ENCODE measurements at places on chromosomes 2 and 18.

- DNase-seq, result no peak
Measured at GRCh38 chr2:114461116-114461515, 18.7 kb downstream of the DPP10 start.

DNA sequence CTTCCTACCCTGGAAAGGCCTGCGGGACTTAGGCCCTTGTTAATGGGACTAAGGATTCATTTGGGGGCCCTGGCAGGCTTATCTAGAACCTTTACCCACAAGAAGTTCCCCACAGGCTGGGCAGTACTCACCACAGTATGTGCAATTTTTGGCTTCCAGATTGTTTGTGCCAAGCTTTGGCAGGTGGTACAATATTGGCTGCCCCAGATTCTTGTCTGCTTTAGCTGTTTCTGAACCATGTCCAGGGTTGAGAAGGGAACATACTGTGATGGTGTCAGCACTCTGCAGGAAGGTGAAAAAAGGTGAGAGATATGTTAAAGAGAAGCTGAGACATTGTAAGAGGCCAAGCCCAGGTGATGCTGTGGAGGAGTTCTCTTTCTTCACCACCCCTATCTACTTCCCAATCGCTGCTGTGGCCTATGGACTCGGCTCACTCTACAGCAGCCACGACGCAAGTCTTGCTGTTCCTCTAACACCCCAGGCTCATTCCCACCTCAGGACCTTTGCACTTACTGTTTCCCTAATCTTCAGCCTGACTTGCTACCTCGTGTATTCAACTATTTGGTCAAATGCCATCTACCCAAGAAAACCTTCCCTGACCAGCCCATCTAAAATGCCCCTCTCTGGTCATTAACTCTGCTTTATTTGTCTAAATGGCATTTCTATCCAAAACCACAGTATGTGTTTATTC is 9.2 kb downstream of the SLC4A5 start:
- DNase-seq, result no peak

DNA sequence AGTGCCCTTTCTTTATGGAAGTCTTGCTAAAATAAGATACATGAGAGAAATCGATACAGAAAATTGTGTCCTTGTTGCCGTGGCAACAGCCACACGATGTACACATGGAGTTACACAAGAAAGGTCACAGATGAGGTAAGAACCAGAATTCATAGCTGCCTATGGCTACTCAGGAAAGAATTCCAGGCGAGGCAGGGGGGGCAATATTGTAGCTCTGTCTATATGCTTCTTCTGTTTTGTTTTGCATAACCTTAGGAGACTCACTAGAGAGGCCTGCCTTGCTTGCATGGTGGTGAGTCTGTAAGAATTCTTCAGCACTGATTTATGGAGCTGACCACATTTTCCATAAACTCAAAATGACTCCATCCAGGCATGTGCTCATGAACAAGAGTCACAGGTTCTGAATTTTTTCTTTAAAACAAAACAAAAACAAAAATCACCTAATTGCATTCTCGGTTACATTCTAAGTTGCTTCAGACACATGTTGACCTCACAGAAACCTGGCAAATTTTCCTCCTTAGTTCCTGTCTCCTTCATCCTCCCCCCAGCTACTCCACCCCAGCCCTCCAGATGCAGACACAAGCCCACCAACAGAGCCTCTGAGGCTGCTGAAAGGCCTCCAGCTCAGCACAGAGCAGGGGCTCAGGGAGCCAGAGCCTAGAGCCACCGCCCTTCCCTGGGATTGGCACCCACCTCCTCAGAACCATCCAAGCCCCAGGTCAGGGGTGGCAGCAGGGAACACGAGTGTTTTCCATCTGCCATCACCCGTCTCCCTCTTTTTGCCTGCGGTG is 183.5 kb downstream of the ANTXR1 start:
- no peak for DNase-seq

DNA sequence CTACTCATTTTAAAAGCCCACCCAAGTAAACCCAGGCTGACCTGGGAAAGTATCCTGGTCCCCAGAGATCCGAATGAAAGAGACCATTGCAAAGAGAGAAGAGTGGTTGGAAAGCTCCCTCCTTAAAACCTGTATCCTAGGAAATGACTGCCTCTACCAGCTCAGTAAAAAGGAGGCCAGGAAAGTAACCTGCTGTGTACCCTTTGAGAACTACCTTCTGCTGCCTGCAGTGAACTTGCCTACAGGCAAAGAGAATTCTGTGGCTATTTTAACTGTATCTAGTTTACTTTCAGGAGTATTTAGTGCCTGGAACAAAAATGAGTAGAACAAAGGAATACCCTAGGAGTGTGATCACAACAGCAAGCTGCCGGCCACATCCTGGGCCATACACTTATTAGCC is 641.7 kb upstream of the NRXN1 start:
- no peak for DNase-seq

- DNase-seq, result no peak
Measured at GRCh38 chr2:171411791-171412483, 21.9 kb downstream of the METTL8 start.

GRCh38 chr2:112699984-112700667 is 20.7 kb upstream of the NT5DC4 start:
- no peak for DNase-seq

- DNase-seq, result no peak
Measured at GRCh38 chr2:586641-587076, 90.5 kb downstream of the TMEM18 start.

GRCh38 chr2:219727771-219728429 is 100.5 kb downstream of the SLC4A3 start:
- no peak for DNase-seq

GRCh38 chr2:19611491-19612332 is 253.3 kb upstream of the OSR1 start:
- no peak for DNase-seq

DNA sequence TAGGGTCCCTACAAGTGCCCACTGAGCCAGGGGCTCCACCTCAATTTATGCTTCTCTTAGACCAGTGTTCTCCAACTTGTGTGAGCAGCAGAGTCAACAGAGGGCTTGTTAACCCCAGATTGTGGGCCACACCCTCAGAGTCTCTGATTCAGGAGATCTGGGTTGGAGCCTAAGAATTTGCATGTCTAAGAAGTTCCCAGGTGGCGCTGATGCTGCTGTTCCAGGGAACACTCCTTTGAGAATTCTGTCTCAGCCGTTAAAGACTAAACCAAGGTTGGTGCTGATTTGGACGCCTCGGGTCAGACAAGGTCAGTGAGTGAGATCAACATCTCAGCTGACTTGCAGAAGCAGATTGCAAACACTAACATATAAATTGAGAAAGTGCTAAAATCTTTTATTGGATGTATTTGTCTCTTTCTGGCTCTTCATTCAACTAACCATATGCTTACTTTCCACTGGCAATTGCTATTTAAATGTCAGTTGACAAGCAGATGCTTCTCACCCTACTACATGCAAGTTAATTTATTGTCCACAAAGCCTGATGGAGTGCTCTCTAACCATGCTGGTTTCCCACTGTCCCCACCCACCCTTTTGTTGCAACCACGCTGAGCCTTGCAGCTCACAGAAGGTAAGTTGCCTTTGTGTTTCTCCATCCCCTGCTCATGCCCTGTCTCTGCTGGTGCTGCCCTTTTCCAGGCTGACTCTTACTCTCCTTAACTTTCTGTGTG is 31.5 kb downstream of the LYPD1 start:
- DNase-seq, result no peak

DNA sequence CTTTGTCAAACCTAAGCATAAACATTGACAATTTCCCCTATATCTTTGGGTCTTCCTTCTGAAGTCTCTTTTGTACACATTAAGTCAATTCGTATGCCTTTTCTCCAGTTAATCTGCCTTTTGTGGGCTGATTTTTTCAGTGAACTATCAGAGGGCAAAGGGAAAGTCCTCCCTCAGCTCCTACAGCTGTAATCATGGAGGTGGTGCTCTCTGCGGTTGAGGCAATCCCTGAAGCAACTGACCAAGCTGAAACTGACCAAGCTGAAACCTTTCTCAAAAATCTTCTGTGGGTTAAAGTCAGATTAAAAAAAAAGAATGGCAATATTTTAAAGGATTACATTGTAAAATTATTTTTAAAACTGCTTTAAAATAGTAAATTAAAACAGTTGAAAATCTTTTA is 105.8 kb upstream of the DNAJC10 start:
- no peak for DNase-seq

DNA sequence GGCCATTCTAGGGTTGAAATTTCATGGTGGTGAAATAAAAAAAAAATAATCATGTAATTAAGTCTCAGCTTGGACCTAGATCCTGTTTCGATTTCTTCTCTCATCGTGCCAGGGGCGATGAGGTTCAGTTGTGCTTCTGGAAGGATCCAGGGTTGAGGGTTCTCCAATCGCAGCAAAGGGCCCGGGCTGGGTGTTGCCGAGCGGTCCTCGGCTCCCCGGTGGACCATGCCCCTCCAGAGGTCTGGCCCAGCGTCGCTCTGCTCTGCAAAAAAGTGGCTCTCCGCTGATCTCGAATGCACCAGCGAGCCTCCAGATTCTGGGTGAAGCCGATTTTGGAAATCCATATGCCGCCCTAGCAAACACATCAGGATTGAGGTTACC is 39.0 kb downstream of the EN1 start:
- no peak for DNase-seq

DNA sequence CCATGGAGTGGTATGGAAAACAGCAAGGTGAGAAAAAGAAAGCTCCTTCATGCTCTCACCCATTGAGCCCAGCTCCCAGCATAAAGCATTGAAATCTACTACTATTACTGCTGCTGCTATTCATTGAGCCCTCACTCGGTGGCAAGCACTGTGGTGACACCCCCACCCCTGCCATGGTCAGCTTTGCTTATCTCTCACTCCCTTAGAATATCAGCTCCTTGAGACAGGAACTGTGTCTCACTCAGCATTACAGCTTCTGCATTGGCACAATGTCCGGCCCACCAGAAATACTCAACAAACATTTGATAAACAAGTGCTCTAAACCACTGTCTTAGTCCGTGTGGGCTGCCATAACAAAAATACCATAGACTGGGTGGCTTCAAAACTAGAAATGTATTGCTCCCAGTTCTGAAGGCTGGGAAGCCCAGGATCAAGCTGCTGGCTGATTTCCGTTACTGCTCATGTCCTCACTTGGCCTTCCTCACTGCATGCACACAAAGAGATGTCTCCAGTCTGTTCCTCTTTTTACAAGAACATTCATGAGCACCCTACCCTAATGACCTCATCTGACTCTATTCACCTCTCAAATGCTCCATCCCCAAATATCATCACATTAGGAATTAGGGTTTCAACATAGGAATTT is 116.3 kb downstream of the ZBTB7C start:
- DNase-seq, result no peak

- no peak for DNase-seq
Measured at GRCh38 chr2:46066116-46066515, 231.1 kb upstream of the EPAS1 start.

- DNase-seq, result no peak
Measured at GRCh38 chr2:29000481-29000880, 19.4 kb downstream of the TOGARAM2 start.

- DNase-seq, result no peak
Measured at GRCh38 chr18:79182047-79182713, 113.0 kb downstream of the ATP9B start.

DNA sequence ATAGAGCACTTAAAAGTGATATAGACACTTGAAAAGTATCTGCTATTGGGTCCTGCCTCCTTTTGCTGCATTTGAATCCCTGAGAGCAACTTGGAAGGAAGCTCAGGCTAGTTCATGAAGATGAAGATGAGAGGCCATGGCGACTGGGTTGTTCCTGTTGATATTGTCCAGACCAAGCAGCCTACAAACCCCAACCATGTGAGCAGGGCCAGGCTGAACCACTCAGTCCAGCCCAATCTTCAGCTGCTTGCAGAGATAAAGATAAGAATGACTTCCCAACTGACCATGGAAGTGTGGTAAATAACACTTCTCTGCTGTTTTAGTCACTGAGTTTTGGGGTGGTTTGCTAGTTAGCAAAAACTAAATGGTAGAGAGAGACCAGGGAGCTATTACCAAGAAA is 417.6 kb downstream of the SOX11 start:
- DNase-seq, result no peak

DNA sequence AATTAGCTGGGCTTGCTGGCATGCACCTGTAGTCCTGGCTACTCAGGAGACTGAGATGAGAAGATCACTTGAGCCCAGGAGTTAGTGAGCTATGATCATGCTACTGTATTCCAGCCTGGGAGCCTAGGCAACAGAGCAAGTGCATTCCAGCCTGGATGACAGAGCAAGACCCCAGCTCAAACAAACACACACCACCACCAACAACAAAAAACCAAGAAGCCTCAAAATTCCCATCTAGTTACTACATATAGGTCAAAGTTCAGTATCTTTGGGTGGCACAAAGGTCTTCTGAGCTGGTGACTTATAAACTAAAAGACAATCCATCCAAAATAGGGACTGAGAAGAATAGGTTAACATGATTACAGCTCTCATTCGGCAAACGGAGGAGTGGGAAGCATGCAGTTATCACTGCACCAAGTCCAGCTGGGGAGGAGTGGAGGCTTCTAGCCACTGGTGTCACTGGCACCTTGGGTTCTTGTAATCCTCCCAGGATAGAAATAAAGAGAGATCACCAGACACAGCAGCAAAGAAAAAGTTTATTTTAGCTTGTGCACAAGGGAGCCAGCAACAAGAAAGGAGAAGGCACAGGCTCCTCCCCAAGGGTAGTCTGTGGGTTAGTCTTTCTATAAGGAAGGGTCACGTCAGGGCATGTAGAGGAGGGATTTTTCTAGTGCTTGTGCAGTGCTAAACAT is 57.4 kb downstream of the SH2D6 start:
- DNase-seq, result no peak

DNA sequence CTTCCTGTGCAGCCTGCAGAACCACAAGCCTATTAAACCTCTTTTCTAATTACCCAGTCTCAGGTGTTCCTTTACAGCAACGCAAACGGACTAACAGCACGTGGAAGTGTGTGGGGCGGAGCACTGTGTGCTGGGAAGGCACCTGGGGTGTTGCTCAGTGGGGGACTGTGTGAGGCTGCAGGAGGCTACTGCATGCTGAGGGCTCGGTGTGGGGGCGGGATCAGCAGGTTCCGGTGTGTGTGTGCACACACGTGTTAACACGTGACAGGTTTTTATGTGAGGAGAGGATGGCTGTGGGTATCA is 58.9 kb downstream of the ANKMY1 start:
- DNase-seq, result no peak

- DNase-seq, result no peak
Measured at GRCh38 chr2:207219676-207220501, 54.1 kb upstream of the KLF7 start.

DNA sequence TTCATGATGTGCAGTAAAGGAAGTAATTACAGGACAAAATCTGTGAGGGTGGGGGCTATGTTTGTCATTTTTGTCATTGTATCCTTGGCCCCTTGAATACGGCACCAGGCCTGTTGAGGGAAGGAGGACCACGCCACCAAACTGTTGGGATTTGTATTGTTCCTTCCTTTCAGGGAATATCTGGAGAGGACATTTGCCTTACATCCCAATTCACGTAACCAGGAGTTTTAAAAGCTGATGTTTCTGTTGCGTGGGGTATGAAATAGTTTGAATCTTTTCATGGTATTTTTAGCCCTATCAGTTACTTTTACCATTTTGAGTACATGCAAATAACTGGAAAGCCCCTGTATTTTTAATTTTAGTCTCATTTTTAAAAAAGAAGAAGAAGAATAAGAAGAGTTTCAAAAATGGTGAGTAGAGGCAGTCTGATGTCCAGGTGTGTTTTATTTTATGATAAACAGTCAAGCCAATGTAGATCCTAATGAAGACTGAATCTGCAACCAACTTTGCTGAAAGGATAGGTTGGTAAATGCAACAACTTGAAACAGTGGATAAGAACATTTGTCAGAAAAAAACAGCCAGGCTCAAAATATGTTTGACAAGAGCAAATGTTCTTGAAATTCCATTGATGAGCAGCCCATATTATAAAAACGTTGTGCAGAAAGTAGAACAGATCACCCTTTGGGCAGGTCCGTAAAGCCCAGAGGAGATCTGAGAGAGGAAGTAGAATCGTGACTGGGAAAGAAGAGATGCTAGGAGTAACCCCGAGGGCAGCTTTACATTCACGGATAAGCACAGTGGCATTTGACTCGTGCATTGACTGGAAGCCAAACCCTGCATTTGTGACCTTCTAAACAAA is 54.5 kb downstream of the RASGRP3 start:
- no peak for DNase-seq
